Activated naive CD4-positive, alpha-beta T cell treated with Interleukin-2 at 50 U/mL for 16 hours (primary cell): ENCODE measurements at places on chromosomes 3 and 15.

DNA sequence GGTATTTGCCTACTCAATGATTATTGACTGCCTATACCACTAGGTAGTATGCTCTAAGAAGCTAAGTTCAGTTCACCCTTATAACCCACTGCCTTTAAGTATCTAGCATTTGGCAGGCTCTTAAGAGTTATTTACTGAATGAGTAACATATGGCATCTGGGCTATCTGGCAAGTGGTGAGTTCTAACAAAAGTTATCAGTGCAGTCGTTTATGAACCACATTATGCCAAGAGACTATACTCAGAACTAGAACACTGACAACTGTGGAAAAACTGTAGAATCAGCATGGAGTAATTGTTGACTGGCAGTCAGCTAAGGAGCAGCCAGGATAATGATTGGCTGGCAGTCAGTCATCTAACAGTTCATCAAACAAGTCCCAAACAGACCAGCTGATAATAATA, 25.8 kb downstream of the RAF1 start:
- DNase-seq = no peak

DNA sequence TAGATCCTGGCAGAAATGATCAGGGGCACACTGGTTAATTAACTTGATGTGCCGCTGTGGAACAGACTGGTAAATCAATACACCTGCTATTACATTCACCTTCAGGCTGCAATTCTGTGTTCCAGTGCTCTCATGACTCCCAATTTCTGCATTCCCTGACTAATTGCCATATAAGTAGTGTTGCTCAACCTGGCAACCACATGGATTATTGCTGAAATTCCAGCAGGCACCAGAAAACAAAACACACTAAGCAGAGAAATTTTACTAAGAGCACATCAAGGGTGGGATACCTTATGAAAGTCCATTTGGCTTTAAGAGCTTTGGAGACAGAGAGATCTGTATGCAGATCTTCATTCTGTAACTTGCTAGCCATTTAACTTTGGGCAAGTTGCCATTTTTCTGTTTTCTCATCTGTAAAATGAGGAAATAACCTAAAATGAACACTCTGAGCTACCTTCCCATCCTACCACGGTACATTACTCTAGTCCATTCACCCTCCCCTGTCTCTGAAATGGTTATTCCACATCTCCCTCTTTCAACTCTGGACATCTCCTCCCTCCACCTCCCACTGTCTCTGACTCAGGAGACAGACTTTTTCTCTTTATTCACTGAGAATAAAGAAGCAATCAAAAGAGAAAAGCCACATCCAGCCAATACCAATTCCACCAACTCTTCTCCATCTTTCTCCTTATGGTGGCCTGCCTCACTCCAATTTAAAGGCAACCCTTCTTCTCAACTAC, 54.6 kb downstream of the STAC start:
- no peak for DNase-seq

GRCh38 chr3:136914739-136915138, 43.0 kb upstream of the IL20RB start:
- DNase-seq = no peak

DNA sequence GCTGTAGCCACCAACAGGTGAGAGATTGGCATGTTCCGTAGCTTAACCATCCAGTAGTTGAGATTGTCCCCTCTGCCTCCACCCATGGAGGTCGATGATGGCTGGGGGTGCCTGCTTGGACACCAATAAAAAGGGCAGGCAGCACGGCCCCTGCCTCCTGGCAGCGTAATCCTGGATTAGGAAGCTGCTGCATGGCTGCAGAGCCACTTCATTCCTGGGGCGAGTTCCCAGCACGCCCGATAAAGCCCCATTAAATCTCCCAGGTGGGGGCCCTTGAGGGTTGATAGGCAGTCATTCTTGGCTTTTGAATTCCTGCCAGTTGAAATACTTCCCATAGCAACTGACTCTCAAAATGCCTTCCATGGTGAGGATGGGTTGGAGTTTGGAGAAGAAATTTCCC, 67.8 kb downstream of the PLXNA1 start:
- no peak for DNase-seq

GRCh38 chr3:27730774-27731659, 8.9 kb upstream of the EOMES start:
- no peak for DNase-seq

DNA sequence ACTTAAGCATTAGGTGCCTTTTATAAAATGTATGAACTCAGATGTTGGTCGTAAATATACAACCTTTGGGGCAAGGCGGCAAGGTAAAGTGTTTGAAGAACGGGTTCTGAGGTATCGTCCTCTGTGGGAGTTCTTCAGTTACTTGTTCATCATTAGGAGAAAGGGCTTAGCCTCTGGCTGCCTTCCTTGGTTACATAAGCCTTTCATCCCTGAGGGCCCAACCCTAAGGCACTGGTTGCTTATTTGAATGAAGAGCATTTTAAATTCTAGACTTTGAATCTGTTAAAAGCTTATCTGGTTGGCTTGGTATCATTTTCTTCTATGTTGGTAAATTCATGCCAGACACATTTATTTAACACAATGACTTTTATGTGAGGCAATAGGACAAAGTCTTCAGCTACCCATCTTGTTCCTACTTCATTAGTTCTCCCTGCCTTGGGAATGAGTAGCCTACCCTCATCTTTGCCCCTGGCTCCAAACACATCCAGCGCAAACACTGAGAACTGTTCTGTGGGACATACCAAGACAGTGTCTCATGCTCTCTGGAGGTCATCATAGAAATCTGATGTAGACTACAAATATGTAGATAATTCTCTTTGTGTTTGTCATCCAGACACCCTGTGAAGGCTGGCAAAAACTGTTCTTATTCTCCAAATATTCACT, 12.4 kb upstream of the CCDC80 start:
- no peak for DNase-seq

- no peak for DNase-seq
Observed at GRCh38 chr15:92839696-92840095, 60.4 kb upstream of the CHD2 start.

- no peak for DNase-seq
Observed at GRCh38 chr3:157086060-157086750, 73.7 kb downstream of the CCNL1 start.

GRCh38 chr15:60054472-60054871, 50.4 kb downstream of the FOXB1 start:
- no peak for DNase-seq

GRCh38 chr3:30597131-30597768, 9.2 kb upstream of the TGFBR2 start:
- DNase-seq = no peak

GRCh38 chr3:9223672-9224071, 25.8 kb downstream of the SRGAP3 start:
- DNase-seq = no peak

- DNase-seq = no peak
Observed at GRCh38 chr3:178404961-178405360, 131.3 kb upstream of the KCNMB2 start.

DNA sequence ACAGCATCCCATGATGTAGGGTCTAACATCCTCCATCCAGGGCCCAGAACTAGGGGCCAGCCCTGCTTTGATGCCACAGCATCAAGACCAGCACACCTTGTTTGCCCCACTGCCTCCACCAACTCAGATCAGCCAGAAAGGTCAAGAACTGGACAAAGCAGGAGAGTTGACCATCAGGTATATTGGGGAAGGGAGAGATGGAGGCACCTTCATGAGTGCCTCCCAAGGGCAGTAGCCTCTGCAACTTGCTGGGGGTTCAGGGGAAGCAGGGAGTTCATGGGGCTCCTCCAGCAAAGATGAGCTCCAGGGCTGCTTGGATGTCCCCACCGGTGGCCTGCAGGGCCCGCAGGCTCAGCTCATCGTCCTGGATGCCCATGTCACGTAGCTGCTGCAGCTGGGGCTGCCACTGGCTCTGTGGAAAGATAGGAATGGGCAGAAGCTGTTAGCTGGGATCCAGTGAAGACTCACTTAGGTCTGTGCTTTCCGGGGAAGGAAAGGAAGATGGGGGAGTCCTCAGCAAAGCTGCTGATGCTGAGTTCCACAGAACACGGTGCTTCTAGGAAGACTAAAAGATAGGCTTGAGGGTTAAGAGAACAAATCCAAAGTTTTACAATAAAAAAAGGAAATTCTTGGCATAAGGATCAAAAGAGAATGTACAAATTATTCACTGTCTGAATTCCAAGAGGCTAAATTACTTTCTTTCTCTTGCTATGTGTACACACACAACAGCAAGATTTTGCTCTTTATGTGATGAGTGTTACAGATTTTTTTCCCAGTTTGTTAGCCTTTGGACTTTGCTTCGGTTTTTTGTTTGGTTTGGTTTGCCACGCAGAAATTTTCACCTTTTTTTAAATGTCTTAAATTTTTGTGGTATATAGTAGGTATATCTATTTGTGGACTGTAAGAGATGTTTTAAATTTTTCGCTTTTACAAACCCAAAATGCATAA, 12.3 kb upstream of the SEMA7A start:
- no peak for DNase-seq

DNA sequence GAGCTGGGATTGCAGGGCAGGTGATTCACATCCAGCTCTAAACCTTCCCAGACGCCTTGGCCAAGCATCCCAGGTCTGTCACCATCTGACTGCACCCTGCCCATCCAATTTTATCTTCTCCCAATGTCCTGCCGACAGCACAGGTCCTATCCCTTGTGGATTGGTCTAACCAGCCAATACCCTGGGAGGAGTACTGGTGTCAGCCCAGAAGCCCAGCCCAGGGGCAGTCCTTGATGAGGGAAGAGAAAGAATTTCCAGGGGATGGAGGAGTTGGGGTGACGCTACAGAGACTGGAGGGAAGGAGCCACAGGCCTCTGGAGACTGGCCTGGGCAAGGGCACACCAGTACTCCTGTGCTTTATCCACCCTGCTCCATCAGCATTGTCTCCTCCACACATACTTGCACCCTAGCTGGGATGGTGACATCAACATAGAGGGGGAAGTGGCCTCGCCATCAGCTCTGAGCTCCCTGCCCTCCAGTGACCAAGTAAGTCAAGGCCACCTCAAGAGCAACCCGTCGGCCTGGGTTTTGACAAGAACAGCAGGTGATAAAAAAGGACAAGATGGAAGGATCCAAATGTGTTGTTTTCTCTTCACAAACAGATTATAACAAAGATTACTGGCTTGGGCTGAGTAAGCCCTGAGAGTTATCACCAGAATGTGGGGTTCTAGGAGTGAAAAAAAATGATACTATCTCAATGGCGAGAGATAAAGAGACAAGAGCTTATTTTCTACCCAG, 114.6 kb downstream of the AQP9 start:
- DNase-seq = no peak

DNA sequence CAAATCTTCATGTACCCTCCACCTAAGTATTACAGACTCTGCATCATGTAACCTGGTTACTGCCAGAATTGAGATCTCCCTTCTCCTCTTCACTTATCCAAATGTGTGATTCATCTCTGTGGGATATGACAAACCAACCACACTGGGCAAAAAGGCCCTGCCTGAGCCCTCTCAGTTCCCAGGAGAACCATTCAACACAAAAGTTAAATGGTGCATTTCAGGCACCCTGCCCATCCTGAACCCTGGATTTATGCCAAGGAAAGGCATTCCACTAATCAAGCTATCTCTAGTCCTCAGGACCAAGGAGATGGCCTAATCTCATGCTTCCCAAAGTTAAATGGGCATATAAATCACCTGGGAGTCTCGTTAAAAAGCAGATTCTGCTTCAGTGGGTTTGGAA, 108.5 kb downstream of the TNIK start:
- no peak for DNase-seq

DNA sequence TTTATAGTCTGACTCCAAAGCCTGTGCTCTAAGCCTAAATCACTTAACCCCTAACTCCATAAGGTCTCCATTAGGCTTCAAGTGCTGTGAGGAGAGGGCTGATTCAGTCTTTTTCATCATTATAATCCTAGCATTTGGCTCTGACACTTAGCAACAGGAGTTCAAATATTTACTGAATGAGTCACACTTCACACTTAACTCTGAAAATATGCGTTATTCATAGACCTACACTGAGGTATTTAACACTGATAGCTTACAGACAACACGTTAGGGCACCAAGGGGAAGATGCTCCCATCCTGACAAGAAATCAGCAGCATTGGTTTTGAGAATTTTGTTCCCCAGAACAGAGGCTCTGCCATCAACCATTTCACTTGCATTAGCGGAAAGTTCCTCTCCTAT, 53.5 kb downstream of the MSL2 start:
- DNase-seq = no peak

- DNase-seq = no peak
Observed at GRCh38 chr3:79161941-79162340, 605.9 kb downstream of the ROBO1 start.

- DNase-seq = no peak
Observed at GRCh38 chr3:152304160-152304559, 35.4 kb downstream of the MBNL1 start.

DNA sequence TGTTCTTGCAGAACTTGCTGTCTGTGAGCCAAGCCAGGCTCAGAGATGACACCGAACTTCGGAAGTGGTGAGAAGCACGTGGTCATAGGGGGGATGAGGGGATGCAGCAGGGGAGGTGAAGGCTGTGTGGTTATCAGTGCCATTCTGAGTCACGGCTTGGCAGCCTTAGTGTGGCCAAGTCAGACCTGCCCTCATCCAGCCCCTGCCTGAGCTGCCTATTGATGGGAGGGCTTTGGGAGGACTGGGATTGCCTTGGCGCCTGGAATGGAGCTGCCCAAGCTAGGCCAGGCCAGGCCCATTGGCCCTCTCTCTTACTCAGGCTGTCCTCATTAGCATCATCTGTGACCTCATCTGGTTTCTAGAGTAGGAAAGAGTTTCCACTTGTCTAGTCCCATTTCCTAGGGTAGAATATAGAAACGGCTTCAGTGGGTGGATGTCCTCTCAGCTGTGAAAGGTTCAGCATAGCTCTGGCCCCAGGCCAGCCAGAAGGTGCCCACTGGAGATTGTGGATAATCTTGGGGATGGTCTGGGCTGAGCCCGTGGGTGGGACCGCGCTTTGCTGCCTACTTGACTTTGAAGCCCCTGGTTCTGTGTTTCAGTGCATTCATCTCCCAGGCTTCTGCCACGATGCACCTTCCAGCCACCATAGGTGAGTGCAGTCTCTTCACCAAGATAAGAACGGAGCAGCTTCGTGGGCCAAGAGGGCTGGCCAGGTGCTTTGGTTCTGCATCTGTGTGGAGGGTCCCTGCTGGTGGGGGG, 7.2 kb downstream of the FAH start:
- no peak for DNase-seq

DNA sequence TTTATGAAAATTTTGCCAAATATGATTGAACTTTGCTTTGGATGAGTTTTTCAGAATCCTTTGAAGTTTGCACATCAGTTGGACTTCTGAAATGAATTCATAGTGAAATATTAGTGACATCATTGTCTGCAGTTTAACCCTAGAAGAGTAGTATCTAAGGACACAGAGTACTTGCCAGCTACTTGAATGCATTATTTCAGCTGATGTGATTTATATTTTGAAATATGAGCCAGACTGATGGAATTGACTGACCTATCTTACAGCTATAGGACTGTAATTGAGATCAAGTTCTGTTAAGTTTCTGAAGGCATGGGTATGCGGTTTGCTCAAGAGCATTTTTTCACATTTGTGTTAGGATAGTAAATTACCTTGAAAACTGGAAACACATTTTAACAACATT, 51.2 kb downstream of the LYSMD4 start:
- no peak for DNase-seq

- DNase-seq = no peak
Observed at GRCh38 chr15:98904544-98904943, 103.0 kb downstream of the PGPEP1L start.
